ENCODE measurements at places on chromosomes 3 and 15. TPM values are rescaled to one million over a fixed set of nuclear protein-coding genes. Genes with fewer than 3 reads are reported as not detected.

CNTN3 gene
- 0.13 TPM for total RNA-seq

SLC2A2 gene
- total RNA-seq = not detected

MESP1 gene
- total RNA-seq = 0.15 TPM

SELENOT gene
- total RNA-seq = 79.0 TPM

AADAC gene
- total RNA-seq = not detected

GOLGA8S gene
- 0.11 TPM for total RNA-seq

HRG gene
- 0.15 TPM for total RNA-seq

GRCh38 chr3:53039376-53039752 is 6.5 kb downstream of the SFMBT1 start:
- peaks cover 3% of the 10 kb centered on the region for H3K4me1 ChIP-seq
- no peaks in the 10 kb centered on the region for H3K36me3 ChIP-seq
- H3K27me3 ChIP-seq = no peaks in the 10 kb centered on the region
- DNase-seq = no peak

DNA sequence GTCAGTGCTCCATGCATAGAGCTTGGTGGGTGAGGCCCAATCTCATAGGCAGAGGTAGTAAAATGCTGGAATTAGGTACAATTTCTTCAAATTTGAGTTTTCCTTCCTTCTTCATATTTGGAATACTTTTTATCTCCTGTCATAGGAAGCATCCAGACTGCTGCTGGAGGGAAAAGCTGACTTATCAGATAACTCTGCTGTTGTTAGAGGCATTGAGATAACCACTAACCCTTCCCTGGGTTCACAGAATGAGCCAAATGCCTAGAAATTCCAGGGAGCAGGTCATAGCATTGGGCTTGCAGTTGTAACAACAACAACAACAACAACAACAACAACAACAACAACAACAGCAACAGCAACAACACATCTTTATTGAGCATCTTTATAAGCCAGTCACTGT is 332.7 kb downstream of the PDCD6IP start:
- no peak overlapping the region for H3K27ac ChIP-seq
- H3K36me3 ChIP-seq = no peaks in the 10 kb centered on the region
- H3K27me3 ChIP-seq = no peaks in the 10 kb centered on the region
- H3K4me3 ChIP-seq = no peak overlapping the region

GRCh38 chr3:187072102-187072501 is 67.2 kb downstream of the RPL39L start:
- H3K27ac ChIP-seq = no peak overlapping the region
- no peak for DNase-seq
- peaks cover 41% of the 10 kb centered on the region for H3K36me3 ChIP-seq
- no peaks in the 10 kb centered on the region for H3K4me1 ChIP-seq

DNA sequence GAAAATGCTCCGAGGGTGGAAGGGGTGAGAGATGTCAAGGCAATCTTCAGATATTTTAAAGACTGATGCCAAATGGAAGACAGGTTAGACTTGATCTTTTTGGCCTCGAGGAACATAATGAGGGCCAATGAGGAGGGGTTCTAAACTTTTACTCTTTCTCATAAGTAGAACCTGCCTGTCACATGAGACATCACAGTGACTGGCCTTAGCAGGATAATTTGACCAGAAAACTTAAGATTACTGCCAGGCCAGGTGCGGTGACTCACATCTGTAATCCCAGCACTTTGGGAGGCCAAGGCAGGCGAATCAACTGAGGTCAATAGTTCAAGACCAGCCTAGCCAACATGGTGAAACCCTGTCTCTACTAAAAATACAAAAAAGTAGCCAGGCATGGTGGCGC is 12.2 kb downstream of the TM4SF4 start:
- no peaks in the 10 kb centered on the region for H3K4me1 ChIP-seq
- H3K27me3 ChIP-seq = no peaks in the 10 kb centered on the region
- H3K4me3 ChIP-seq = no peak overlapping the region
- no peak for DNase-seq
- no peak overlapping the region for H3K27ac ChIP-seq

- no peaks in the 10 kb centered on the region for H3K4me1 ChIP-seq
- no peak overlapping the region for H3K27ac ChIP-seq
- no peak overlapping the region for H3K4me3 ChIP-seq
These were observed 759.4 kb downstream of the ROBO2 start for GRCh38 chr3:77799278-77799677.

DNA sequence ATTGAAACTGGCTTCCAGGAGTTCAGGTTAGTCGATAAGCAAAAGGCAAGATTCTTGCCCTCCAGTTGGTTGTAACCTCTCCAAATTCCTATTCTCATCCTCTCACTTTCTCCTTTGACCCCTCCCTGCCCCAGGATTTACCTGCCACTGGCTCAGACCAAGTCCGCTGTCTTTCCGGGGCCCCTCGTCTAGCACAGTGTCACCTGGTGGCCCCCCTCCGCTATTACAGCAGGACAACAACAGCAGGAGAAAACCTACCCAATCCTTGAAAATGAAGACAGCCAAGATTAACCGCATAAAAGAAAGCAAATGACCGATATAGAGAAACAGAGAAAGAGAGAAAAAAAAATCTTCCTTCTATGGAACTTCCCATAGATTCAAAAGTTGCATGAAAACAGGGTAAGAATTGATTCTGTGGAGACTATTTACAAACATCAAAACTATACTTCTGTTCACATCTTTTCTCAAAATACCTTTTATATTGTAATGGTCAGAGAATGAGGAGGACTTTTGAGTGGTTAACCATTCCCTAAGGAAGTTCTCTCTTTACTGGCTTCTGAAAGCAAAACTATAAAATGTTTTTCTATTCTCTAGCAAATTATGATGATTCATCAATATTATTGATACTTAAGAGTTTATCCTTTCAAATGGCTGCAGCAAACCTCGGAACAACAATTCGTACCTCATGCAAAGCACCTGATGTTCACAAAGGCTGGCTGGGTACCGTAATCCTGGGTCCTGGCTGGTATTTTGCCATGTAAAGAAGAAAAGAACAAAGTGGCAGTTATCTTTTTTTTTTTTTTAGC is 10.0 kb upstream of the ST8SIA2 start:
- DNase-seq = no peak
- H3K36me3 ChIP-seq = no peaks in the 10 kb centered on the region

DNA sequence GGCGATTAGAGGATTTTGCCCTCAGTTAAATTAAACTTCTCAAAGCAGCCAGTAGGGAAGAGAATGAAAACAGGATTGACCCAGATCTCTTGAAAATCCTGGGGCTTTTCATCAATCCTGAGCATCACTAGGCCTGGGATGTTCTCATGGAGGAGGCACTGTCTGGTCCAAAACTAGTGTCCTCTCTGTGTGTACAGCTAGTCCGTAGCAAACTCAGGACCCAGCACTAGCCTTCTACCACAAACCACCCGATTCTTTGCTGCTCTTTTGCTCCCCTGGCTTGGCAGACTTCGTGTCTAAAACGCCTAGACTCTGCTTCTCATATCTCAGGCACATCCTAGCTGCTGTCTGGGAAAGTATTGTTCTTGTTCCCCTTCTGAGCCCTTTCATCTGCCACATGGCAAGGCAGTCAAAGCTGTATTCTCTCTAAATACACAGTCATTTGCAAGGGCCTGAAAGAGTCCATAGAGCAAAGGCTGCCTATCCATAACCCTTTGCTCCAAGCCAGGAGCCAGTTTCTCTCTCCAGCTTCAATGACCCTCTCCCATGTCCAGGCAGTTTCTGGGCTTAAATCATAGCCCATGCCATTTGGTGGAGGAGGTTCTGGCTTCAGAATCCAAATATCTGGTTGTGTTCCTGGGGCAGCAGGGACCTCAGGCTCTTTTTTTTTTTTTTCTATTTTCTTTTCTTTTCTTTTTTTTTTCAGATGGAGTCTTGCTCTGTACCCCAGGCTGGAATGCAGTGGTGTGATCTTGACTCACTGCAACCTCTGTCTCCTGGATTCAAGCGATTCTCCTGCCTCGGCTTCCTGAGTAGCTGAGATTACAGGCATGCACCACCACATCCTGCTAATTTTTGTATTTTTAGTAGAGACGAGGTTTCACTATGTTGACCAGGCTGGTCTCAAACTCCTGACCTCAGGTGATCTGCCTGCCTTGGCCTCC is 52.4 kb downstream of the CDC25A start:
- DNase-seq = no peak
- no peak overlapping the region for H3K27ac ChIP-seq
- peaks cover 2% of the 10 kb centered on the region for H3K4me1 ChIP-seq
- H3K27me3 ChIP-seq = no peaks in the 10 kb centered on the region
- H3K4me3 ChIP-seq = no peak overlapping the region

GRCh38 chr15:76105391-76105790 is 45.6 kb downstream of the TMEM266 start:
- H3K27ac ChIP-seq = no peak overlapping the region
- no peaks in the 10 kb centered on the region for H3K27me3 ChIP-seq
- no peaks in the 10 kb centered on the region for H3K36me3 ChIP-seq
- H3K4me1 ChIP-seq = peaks cover 5% of the 10 kb centered on the region

DNA sequence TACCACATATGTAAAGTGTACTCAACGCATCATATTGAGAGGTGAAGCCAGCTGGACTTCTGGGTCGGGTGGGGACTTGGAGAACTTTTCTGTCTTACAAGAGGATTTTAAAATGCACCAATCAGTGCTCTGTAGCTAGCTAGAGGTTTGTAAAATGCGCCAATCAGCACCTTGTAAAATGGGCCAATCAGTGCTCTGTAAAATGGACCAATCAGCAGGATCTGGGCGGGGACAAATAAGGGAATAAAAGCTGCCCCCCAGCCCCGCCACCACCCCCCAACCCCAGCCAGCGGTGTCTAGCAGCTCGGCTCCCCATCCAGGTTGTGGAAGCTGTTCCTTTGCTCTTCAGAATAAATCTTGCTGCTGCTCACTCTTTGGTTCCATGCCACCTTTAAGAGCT is 6.2 kb upstream of the IVD start:
- no peak for DNase-seq
- no peaks in the 10 kb centered on the region for H3K36me3 ChIP-seq
- no peaks in the 10 kb centered on the region for H3K27me3 ChIP-seq

- no peak overlapping the region for H3K27ac ChIP-seq
- H3K36me3 ChIP-seq = no peaks in the 10 kb centered on the region
- H3K4me1 ChIP-seq = peaks cover 3% of the 10 kb centered on the region
- H3K4me3 ChIP-seq = no peak overlapping the region
- no peak for DNase-seq
- no peaks in the 10 kb centered on the region for H3K27me3 ChIP-seq
These were observed 282.5 kb downstream of the ULK4 start for GRCh38 chr3:41679374-41679773.

GRCh38 chr3:193932576-193932975 is 203.4 kb upstream of the HES1 start:
- H3K4me1 ChIP-seq = no peaks in the 10 kb centered on the region
- H3K36me3 ChIP-seq = no peaks in the 10 kb centered on the region
- DNase-seq = no peak

- no peak overlapping the region for H3K4me3 ChIP-seq
- H3K4me1 ChIP-seq = no peaks in the 10 kb centered on the region
- no peaks in the 10 kb centered on the region for H3K36me3 ChIP-seq
- DNase-seq = no peak
These were observed 3.2 kb upstream of the ITIH3 start for GRCh38 chr3:52791366-52791765.

- no peaks in the 10 kb centered on the region for H3K36me3 ChIP-seq
- no peak overlapping the region for H3K4me3 ChIP-seq
- no peaks in the 10 kb centered on the region for H3K4me1 ChIP-seq
- no peak overlapping the region for H3K27ac ChIP-seq
- H3K27me3 ChIP-seq = no peaks in the 10 kb centered on the region
These were observed 97.4 kb downstream of the ADCY5 start for GRCh38 chr3:123351501-123351900.

DNA sequence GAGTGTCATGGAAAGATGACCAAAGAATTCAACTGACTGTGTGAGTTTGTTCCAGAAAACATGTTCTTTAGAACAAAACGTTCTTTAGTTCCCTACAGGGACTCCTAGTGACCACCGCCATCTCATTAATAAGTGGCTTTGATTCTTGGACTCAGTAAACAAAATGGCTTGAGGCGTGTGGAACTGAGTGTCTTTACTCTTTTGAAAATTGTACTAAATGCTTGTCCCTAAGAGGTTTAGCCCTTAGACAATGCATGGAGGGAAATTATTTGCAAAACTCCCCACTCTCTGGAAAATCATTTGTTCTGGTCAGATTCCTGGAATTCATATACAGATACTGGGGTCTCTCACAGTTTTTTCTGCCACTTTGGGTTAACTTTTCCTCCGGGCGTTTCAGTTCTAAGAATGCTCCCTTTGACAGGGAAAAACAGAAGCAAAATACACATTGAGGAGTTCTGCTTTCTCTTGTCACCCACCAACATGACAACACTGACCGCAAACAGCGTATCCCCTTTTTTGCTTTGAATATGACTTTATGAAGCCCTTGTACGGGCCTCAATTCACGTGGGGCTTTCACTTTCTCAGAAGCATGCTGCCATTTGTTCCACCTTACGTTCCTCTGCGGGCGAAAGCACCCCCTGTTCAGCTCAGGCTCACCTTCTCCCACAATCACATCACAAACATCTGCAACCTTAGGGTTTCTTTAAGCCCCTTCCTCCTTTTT is 15.3 kb upstream of the NRROS start:
- peaks cover 1% of the 10 kb centered on the region for H3K4me1 ChIP-seq
- DNase-seq = no peak
- H3K27me3 ChIP-seq = no peaks in the 10 kb centered on the region
- no peaks in the 10 kb centered on the region for H3K36me3 ChIP-seq
- H3K27ac ChIP-seq = no peak overlapping the region

GRCh38 chr15:56428821-56429458 is 36.0 kb downstream of the MNS1 start:
- H3K36me3 ChIP-seq = no peaks in the 10 kb centered on the region
- DNase-seq = no peak
- no peaks in the 10 kb centered on the region for H3K27me3 ChIP-seq
- no peak overlapping the region for H3K27ac ChIP-seq
- no peaks in the 10 kb centered on the region for H3K4me1 ChIP-seq
- no peak overlapping the region for H3K4me3 ChIP-seq

DNA sequence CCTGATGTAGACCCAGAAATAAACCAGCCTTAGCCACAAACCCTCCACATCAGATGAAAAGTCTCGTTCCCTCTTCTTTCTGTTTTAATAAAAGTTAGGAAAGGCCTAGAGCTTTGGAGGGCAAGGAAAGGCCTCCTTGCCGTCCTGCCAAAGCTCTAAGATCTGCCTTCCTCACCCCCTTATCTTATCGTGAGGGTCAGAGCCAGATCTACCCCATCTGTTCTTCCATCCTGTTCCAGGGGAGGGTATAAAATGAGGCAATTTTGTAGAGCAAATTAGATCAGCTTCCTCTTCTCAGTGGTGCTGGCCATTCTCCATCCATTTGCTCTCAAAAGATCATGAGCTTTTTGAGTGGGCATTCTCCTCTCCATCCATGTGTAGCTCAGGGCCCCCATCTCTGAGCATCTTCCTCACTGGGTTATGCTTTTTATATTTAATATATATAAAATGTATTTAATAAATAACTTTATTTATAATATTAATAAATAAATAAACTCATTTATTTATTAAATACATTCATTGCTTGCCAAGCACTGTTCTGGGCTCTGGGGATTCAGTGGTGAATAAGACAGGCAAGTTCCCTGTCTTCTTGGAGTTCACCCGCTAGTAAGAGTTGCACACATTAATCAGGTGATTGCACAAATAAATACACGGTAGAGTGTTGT is 2.0 kb upstream of the SLC24A1 start:
- DNase-seq = no peak
- no peaks in the 10 kb centered on the region for H3K27me3 ChIP-seq
- H3K4me1 ChIP-seq = peaks cover 4% of the 10 kb centered on the region
- no peak overlapping the region for H3K27ac ChIP-seq
